Activated CD4-positive, alpha-beta T cell treated with anti-CD3 and anti-CD28 coated beads, Interleukin-2, amount 10 ng/mL, durations not matched to agents 24 days and 14 days (primary cell): ENCODE measurements at places on chromosomes 5 and 9.

DNA sequence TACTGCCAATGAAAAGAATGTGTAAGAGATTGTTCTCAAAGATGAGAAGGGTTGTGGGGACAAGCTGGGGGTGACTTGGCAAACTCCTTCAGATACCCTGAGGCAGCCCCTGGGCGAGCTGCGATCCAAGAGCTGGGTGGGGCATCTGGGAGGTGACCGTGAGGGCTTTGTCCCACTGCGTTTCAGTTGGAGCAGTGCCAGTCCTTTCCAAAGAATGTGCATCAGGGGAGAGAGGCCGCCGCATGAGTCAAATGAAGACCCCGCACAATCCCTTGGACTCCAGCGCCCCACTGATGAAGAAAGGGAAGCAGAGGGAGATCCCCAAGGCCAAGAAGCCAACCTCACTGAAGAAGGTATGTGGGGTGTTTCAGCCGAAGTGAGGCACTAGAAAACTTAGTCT lies 28.4 kb downstream of the SECISBP2 start:
- DNase-seq: no peak

DNA sequence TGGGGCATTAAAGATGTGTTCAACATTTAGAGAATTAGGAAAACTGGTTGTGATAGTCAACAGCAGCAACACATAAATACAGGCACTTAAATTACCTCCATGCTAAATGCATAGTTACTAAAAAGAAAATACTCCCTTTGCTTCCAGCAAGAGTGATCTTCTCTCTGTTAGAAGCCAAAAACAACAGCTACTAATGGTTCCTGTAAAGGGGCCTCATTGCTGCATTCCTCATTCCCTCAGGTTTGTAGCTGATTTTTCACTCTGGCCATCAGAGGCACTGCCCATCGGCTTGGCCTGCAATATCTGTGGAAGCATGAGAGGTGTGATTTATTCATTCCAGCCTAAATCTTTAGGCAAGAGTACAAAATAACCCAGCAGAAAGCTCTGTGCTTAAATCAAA lies 466.0 kb upstream of the ADAMTS16 start:
- DNase-seq: no peak

- DNase-seq: no peak
Observed at GRCh38 chr5:154087260-154087659, 48.5 kb downstream of the MFAP3 start.

- DNase-seq: no peak
Observed at GRCh38 chr5:138139781-138140090, 508 bp upstream of the NME5 start.

GRCh38 chr9:98314381-98315066 lies 59.1 kb upstream of the TBC1D2 start:
- DNase-seq: no peak
